ENCODE measurements at places on chromosomes 7 and 10. TPM values are rescaled to one million over a fixed set of nuclear protein-coding genes. Genes with fewer than 3 reads are reported as not detected.

Gene SYNPO2L
- not detected for total RNA-seq

Gene SLC26A4
- 10.4 TPM for total RNA-seq

Gene ZNF716
- not detected for total RNA-seq

Gene MXI1
- 5.3 TPM for total RNA-seq

Gene DRGX
- total RNA-seq: not detected

Gene CALML5
- not detected for total RNA-seq

Gene CTNNA3
- total RNA-seq: 0.13 TPM

Gene CDHR3
- total RNA-seq: 1.3 TPM

DNA sequence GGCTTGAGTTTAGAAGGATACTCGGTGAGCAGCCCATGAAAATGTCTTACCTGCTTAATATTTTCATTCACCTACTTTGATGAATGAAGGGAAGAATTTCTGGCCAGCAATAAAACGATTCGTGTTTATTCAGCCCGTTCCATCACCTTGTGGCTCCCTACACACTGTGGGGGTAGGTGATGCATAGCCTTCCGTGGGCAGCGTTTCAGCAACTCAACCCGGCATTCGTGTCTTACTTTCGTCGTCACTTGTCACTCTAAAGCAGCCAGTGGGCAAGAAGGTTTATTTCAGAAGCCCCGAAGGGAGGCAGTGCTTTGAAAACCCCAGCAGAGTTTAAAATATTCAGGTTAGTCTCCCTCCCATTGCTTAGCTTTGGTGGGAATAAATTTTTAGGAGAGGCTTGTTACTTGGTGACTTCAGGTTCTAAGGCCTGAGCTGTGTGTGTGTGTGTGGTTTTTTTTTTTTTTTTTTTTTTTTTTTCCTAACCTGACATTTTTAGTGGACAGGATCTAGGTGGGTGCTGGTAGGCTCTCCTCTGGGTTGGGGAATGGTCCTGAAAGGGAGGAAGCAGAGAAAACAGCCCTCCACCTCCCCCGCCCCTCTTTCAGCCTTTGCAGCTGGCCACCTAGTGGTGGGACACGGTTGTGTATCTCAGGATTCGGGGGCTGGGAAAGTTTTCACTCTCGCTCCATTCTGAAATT lies 1.8 kb downstream of the GRK5 start:
- peak; percentile 41 for DNase-seq

- no peak for DNase-seq
Observed at GRCh38 chr7:94307399-94308048, 87.2 kb upstream of the COL1A2 start.

DNA sequence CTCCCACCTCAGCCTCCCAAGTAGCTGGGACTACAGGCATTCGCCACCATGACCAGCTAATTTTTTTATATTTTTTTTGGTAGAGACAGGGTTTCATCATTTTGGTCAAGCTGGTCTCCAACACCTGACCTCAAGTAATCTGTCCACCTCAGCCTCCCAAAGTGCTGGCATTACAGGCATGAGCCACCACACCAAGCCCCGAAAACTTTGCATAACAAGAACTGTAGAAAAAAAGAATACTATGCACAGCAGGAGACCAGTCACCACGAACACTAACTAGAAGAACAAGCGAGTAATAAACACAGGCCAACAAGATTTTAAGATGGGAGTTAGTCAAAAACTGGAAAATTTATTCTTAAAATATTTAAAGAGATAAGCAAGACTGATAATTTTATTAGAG lies 447.0 kb downstream of the ETV1 start:
- DNase-seq: no peak

GRCh38 chr7:18175801-18176450 lies 148.3 kb upstream of the PRPS1L1 start:
- no peak for DNase-seq

DNA sequence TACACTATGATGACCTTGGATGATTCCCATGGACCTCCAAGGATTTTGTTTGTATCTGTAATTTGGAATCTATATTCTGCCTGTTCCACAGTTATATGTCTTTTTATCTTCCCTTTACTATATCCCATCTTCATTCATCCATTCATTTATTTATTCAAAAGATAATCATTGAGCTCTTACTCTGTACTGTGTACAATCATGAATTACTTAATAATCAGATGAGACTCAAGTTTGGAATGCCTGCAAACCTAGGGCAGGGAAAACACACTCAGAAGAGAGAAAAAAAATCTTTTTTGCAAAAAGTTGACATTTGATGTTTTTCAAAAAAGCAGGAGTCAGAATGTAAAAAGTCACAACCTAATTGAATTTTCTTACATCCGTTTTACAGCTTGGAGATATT lies 170.2 kb upstream of the GNAI1 start:
- DNase-seq: no peak

- no peak for DNase-seq
Observed at GRCh38 chr10:79077488-79078173, 8.9 kb downstream of the ZMIZ1 start.

- DNase-seq: no peak
Observed at GRCh38 chr10:43126759-43127424, 11.4 kb upstream of the CSGALNACT2 start.

- DNase-seq: no peak
Observed at GRCh38 chr10:91287912-91288311, 67.4 kb downstream of the PCGF5 start.

- no peak for DNase-seq
Observed at GRCh38 chr7:43729924-43730248, 563 bp upstream of the COA1 start.

DNA sequence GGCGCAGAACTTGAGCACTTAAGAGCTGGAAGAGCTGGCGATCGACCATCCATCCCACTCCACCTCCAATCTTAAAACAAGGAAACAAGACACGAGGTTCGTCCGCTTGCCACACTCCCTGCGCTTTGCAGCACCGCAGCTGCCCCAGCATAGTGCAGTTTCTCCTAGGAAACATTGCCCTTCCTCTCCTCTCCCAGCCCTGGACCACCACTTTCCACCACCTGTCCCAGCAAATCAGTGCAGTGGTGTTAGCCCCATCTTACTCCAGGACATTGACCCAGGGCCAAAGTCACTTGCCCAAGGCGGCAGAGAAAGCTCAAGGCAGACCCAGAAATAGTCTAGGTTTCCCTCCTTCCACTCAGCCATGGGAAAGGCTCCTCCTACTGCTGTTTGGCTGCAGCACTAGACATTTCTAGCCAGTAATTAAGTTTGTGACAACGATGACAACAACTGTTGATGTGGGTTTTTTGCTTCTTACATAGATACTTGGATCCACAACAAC lies 1.5 kb upstream of the PARD3 start:
- no peak for DNase-seq

DNA sequence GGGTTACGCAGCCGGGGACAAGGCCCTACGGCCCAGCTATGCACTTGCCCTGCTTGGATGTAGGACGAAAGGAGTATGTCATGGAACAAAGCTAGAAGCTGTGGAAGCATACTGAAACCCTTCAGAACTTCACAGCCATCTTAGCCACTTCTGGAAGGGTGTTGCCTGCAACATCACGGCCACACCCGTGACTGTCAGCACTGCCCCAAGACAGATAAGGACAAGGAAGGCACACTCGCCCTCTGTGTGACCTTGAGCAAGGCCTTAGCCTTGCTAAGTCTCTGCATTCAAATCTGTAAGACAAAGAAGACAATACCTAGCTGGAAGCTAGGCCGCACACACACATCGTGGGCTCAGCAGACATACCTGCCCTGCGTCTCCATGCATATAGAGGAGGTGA lies 352.5 kb upstream of the MGMT start:
- no peak for DNase-seq

DNA sequence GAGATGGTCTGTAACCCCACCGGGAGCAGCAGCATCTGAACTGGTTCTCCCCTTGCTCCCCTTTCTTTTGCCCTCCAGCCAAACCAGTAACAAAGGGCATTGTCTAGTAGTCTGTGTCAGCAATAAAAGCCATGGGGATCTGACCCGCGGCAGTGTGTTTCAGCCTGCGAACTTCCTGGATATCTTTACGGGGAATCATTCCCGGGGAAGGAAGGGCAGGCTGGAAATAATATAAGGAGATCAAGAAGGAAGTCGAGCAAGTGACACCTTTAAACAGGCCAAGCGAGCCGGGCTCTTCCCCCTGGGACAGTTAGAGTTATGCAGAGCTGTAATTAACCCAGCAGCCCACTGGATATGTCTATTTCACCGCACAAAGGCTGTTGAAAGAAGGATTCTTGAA lies 661.2 kb upstream of the GALNT17 start:
- DNase-seq: no peak

DNA sequence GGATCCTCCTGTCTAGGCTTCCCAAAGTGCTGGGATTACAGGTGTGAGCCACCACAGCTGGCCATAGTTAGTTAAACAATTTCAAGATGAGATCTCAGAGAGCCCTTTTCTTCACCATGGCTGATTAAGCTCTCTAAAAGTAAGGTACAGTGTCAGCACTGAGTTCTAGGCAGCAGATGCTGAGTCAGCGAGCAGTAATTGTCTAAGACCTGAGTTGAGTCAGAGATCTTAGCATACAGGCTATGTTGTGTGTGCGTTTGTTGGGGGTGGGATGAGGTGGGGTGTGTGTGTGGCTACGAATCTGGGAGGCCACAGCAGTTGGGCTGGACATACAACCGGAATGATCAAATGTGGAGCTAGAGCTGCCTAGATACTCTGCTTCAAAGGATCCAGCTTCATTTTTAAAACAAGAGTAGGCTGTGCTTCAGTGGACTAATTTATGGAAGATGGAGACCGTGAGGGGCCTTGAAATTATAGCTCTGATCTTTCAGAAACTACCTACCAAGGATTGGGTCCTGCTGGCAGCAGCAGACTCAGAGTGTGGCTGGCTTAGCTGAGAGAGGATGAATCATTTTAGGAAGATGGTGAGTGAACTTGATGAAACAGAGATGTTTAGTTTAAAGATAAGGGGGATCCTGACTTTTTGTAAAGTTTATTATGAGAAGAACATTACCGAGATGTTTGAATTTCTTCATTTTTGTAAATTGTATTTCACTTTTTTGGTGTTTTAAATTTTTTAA lies 17.5 kb upstream of the MTPN start:
- DNase-seq: no peak

GRCh38 chr7:127819975-127820731 lies 168.2 kb downstream of the SND1 start:
- no peak for DNase-seq

DNA sequence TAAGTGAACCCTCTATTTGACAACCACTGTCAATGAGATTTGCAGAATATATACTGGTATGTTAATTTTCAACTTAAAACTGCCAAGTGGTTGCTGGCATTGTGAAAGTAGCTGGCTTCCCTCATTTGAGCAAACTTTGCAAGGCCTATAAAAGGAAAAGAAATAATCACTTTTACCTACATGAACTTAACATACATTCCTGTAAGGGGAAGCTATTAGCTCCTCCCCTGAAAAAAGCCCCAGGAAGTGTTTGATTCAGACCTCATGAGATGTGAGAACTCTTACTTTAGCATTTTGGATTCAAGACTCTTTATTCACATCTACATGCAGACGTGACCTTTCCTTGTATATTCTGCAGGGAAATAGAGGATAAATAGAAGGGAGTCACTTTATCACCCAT lies 175.6 kb downstream of the OTUD1 start:
- no peak for DNase-seq

DNA sequence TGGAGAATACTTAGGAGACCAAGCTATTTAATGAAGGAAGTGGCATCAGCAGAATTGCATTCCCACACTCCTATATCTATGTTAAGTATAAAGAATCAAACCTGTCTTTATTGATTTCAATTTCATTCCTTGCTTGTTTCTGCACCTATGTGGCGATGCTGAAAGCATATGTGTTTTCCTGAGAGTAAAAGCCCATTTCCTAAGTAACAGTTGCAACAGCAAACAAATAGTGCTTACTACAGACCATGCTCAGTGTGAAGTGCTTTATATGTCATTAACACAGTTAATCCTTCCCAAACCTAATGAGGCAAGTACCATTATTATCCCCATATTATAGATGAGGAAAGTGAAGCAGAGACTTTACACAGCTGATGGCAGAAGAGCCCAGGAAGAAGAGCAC lies 552.1 kb downstream of the PARD3 start:
- no peak for DNase-seq

DNA sequence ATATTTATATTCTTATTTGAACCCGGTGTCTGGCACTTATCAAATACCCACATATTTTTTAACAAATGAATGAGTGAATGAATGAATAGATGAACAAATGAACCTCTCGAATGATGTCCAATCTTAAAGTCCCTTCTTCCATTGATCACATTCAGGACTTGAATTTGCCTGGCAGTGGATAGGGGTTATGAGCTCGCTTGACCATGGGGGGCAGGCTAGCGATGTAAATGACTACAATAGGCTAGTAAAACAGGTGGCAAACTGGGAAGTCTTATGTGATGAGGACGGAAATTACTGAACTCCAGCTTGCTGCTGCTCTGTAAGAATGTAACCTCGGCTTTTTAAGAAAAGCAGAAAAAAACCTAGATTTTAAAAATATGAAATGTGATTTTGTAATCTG lies 247.7 kb upstream of the DKK1 start:
- no peak for DNase-seq

DNA sequence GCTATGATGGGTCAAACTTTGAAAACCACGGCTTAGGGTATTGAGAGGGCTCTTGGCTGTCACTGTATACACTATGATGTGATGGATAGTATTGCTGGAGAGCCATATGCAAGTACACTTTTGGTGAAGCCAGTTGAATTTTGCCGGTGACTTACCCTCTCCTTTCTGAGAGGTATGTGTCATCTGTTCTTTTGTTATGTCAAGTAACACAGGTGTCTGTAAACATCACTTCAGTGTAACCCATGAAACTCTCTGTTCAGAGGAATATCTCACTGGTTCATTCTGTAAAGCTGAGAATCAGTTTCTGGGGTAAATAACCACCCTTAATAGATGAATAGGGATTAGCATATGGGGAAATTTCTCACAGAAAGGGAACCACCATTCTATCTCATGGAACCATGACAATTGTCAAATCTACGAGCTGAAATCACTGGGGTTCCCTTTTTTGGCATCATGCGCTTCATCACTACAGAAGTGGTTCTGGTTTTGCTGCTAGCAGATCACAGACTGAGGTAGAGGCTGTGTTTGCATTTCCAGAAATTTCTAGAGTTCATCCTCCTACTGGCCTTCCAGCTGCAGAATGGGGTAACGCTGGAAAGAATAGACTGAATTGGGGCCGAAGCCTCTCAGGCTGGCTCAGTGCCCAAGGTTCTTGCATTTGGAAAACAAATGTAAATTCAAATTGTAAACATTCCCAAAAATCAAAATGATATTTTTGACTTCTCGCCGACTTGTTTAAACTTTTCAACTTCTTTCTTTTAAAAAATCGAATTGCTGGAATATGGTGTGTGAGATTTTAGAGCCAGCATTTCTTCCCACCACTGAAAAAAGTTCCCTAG lies 83.3 kb upstream of the CREB5 start:
- no peak for DNase-seq

- no peak for DNase-seq
Observed at GRCh38 chr7:16369855-16370254, 51.5 kb downstream of the CRPPA start.

DNA sequence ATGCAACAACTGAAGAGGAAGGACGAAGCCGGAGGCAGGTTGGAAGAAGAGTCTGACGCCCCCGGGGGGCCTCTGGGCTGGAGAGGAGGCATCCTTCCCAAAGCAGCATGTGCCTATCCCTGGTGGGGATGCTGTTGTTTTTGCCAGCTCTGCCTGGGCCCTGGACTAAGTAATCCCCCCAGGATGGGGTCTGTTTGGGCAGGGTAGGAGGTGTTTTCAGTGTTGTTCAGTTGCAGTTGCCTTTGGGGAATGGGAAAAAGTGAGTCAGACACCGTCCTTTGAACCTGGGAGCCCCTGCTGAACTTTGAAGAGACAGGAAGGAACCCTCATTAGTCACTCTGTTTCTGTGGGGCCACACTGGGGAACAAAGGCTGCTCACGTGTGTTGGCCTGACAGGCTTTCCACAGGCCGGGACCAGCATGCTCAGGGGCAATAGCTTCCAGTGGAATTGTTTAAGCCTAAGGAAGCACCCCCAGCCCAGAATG lies 35.2 kb upstream of the GDF10 start:
- peak; percentile 7 for DNase-seq

All from dermis microvascular lymphatic vessel endothelial cell (primary cell).